ENCODE measurements at places on chromosomes 2 and 18.

GRCh38 chr2:232549655-232550353, 553 bp downstream of the TIGD1 start:
- no peak for DNase-seq

GRCh38 chr2:154466226-154466625, 232.3 kb upstream of the KCNJ3 start:
- no peak for DNase-seq

DNA sequence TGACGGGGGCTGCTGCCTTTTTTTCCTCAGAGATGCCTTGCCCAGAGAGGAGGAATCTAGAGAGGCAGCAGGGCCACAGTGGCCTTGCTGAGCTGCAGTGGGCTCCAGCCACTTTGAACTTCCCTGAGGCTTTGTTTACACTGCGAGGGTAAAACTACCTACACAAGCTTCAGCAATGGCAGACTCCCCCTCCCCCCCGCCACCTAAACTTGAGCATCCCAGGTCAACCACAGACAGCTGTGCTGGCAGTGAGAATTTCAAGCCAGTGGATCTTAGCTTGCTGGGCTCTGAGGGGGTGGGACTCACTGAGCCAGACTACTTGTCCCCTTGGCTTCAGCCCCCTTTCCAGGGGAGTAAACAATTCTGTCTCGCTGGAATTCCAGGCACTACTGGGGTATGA, 11.8 kb downstream of the SYT4 start:
- DNase-seq, result no peak

GRCh38 chr18:24014062-24014985, at the start of gene TTC39C:
Gene TTC39C, plus strand, starts transcription at chr18:24014754. Its CDS starts 118 bp downstream, at chr18:24014872.
- DNase-seq, result no peak

DNA sequence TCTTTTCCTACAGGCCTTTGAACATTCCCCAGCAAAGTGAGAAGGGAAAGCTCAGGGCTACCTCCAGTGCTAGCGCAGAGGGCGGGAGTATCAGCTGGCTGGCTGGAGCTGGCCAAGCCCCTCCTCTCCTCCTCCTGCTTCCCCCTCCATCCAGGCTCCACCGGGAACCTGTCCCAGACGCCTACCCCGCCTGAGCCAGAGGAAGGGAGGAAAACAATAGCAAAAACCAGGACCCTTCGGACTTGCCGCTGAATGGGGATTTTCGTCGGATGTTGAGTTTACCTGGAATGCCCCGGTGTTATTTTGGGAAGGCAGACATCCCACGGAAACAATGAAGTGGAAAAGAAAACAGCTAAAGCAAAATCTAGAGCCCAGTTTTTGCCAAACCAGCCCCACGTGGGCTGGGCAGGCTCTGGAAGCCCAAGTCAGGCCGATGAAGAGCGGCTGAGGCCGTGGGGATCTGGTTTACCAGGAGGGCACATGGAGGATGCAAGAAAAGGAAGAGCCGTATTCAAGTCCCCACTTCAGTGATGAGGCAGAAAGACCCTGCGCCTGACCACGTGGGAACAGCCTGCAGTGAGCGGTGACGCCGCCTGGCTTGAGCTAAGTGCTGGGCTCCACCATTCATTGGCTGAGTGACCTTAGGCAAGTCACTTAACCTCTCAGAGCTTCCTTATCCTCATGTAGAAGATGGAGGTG, 100.4 kb upstream of the LCLAT1 start:
- DNase-seq, result no peak

DNA sequence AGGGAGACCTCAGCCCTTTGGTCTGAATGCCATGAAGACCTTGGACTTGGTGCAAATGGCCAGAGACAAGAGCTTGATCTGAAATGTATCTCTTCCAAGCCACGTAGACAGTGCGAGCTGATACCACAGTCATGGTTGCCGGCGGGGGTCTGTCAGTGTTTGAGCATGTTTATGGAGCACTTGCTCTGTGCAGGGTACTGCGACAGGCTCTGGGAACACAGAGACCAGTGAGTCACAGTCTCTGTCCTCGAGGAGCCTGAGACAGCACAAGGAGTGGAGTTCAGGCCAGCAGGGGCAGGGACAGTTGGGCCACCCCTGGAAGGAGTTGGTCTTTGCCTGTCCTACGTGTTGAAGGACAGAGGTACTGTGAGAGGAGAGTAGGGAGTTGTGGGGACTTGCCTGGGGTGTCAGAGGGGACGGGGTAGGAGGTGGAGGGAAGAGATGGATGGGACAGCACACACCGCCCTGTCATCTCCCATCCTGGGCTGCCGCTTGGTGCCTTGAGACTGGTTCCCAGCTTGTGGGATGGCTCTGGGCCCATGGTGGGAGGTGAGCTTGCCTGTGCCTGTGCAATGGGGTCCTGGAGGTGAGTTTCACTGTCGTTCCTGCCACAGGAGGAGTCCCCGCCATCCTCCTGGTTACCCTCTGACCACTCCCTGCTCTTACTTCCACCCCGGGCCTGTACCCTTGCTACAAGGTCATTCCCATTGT, 39.5 kb downstream of the ATP6V1C2 start:
- DNase-seq, result no peak

- no peak for DNase-seq
Measured at GRCh38 chr2:150526006-150526405, 38.5 kb upstream of the RND3 start.

- no peak for DNase-seq
Measured at GRCh38 chr18:24485681-24486080, 25.2 kb downstream of the HRH4 start.

- DNase-seq, result no peak
Measured at GRCh38 chr2:201969241-201969937, 64.3 kb upstream of the FZD7 start.
